ENCODE measurements at places on chromosomes 2 and 18.
A peak's percentile ranks its signal among the peaks of the same experiment; 100 is the strongest.

GRCh38 chr18:11260961-11261461, 111.6 kb upstream of the PIEZO2 start:
- DNase-seq = no peak

GRCh38 chr2:201866643-201867473, 60.5 kb downstream of the CDK15 start:
- DNase-seq = no peak

DNA sequence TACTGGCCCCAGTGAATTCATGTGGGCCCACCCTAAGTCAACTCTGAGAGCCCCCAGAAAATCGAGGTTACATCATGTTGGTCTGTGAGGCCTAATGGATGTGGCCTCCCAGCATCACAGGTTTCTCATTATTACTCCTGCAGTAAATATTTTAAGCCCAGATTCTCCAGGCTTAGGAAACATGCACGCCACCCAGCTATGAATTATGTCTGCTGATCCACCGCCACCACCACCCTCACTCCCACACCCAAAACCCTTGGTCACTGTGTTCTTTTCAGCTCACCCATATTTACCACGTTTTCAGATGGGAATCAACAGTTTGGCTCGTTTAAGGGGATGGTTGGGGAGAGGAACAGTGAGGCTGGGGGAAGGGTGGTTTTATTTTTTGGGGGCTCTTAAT, 128.6 kb downstream of the NCK2 start:
- peak; percentile 45 for DNase-seq

DNA sequence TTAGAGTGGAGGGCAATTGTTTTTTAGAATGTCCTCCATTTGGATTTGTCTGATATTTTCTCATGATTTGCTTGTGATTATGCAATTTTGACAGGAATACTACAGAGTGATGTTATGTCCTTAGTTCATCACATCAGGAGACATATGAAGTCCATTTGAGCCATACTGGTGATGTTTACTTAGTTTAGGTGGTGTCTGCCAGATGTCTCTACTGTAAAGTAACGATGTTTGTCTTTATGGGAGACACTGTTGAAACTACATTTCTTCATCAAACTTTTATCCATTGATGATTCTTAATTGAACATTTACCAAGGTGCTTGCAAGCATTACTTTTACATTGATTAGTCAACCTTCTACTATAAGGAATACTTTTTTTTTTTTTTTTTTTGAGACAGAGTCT, 4.9 kb upstream of the SNORC start:
- no peak for DNase-seq

DNA sequence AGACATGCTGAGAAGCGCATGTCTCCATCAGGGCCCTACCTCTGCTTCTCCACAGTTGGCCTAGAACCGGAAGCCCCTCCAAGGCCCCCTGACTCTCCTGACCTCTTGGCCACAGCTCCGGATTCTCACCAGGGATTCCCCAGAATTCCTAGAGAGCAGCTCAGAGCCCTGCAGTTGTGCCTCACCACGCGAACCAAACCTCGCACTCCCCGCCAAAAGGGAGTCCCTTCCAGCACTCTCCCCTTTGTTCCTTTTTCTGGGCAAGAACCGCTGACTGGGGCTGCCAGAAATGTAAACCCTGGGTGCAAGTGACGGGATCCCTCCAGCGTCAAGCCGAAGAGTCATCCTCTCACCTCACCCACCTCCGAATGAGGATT, 36.7 kb downstream of the AFF3 start:
- DNase-seq = peak; percentile 13

DNA sequence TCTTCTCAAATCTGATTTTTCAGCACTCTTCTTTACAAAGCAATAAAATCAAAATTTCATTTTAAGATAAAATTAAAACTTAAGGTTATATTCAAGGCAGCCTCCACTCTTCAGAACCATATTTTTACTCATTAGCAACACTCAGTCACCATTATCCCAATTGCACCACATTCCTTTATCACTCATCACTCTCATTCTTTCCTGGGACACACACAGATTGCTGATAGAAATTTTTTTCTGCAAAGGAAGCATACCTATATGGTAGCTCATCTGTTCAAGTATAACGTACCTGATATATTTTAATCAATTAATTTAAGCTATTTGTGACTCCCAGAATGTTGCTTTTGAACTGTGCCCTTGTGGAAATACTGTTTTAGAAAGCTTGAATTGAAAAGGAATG, 1559.3 kb upstream of the ZEB2 start:
- DNase-seq = no peak

DNA sequence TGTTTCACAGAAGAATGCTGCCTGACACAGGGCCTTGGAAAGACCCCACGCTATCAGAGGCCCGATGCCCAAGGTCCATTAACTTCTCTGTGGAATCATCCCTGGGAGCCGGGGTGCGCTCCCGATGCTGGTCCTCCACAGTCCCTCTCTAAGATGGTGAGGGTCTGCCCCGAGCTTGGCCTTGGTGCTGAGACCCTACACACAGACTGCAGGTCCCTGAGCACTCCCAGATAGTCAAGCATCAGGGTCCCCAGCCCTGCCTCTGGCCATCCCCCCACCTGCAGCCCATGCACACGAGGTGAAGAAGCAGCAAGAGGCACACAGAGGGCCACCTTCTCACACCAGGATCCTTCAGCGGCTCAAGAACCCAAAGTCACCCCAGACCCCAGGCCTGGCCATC, 263.3 kb downstream of the MYCN start:
- no peak for DNase-seq

GRCh38 chr2:163778045-163778781, 42.4 kb upstream of the FIGN start:
- no peak for DNase-seq

- peak; percentile 45 for DNase-seq
These were observed 216.3 kb upstream of the DTNA start for GRCh38 chr18:34493566-34494358.

GRCh38 chr18:5571666-5572065, 27.9 kb upstream of the EPB41L3 start:
- no peak for DNase-seq

- DNase-seq = peak; percentile 91
These were observed 31.5 kb downstream of the ACSL3 start for GRCh38 chr2:222892321-222892720.

- DNase-seq = no peak
These were observed 46.0 kb upstream of the FAM110C start for GRCh38 chr2:92326-92725.

DNA sequence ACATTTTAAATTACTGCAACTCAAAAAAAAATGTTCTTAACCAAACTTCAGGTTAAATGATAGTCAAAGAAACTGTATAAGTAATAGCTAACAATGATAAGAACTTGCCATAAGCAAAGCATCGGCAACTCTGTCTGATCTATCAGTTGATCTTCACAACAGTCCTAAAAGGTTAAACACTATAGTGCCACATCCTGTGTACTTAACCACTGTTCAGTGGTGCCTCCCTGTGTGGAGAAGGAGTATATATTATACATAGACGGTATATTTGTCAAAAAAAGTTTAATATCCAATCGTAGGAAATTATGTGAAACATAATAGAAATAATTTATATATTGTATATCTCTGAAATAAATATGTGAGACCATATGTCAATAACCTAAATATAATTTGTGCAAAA, 13.0 kb downstream of the DTNA start:
- DNase-seq = no peak

DNA sequence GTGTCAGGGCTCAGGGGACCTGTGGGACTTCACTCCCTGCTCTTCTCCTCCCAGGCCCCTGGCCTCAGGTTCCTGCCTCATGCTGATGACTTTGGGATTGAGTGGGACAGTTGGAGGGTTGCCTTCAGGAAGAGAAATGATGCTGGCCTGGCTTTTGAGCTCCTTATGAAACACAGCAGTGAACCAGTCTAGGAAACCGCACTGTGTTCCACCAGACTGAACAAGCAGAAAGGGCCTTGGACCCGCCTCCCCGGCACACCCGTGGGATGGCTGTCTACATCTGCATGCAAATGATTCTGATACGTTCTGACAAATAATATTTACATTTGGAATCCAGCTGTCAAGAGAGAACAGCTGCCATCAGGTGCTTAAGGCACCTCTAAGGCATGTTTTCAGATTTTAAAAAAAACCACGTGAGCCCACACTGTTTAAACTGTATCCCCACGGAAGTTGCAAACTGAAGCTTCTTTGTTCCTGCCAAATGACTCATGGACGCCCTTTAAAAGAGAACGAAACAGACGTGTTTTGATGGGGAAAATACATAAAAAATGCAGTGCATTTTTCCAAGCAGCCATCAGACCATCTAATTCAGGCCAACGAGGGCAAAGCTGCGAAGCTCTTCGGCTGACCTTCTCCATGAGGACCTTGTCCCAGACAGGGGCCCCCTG, 27.6 kb upstream of the ASAP2 start:
- no peak for DNase-seq

DNA sequence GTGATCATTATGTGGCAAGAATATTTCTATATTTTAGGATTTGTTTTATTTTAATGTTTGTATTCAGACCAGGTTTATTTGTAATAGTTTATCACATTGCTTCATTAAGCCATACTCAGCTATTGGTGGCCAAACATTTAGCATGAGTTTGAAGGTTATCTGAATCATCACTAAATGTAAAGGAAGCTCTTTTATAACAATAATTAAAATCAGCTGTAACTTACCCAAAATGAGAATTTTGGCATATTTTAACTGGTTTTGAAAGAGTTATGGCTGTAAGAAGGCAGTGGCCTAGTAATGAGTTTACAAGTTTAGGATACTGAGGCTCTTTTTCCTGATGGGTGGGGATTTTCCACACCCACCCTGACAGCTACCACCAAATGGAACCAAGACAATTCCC, 177.8 kb downstream of the EN1 start:
- no peak for DNase-seq

DNA sequence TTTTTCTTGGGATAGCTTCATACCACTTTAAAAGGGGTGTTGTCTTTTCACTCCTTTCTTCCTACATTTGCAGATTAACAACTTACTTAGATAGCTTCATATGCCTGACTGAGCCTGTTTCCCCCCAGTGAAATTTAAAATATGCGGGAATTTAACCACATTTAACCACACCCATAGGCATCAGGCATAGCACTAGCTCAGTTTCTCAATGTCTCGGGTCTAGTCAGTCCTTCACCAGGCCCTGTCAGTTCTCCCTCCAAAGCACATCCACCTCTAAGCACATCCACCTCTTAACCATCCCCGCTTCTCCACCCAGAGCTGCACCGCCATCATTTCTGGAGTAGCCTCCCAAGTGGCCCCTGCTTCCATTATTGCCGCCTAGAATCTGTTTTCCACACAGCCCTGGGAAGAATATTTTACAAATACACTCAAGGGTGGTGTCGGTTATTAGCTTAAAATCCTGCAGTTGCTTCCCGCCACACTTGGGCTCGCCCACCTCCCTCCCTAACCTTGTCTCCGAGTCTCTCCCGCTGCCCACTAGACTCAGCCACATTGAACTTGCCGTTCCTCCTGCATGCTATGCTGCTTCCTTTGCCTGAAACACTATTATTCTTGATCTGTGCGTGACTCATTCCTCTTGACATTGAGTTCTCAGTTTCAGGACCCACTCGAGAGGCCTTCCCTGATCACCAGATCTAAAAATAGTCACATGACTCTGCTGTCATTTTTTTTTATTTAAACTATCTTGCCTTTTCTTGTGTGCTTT, 68.3 kb downstream of the SPTBN1 start:
- peak; percentile 90 for DNase-seq

DNA sequence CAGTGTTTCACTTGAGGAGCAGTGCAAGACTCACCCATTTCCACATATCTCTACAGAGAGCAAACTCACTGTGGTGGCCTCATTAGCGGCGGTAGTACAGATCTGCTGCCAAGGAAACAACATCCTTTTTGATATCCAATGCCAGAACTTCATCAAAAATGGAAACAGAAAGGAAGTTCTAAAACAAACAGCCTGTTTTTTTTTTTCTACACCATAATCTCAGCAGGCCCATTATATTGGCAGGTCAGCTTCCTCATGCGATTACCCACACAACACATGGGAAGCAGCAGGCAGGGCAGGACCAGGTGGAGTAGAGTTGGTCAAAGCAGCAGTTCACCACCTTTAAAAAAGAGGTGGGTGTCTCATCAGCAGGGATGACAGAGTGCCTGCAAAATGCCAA, 678.9 kb upstream of the CELF4 start:
- DNase-seq = no peak

DNA sequence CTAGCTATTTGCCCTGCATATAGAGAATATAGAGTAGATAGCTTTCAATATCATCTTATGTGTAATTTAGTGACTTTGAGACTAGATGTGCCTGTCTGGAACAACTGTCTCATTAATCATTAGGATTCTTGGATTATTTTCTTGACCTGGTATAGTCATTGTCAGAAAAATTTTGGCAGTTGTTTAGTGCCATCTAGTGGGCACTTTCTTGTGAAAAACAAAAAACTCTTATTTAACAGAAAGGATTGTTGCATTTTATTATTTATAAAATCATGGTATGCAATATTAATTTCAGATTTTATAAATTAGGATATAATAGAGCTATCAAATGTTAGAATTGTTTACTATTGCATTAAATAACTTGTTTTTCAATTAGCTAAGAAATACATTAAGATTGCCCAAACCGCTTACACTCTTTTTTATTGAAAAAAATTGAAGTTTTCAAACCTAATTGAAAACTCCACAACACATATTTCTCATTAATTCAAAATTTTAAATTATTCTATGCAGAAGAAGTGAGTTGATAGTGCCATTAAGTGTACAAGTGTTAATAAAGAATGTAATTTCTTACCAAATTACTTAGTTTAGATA, 80.3 kb downstream of the DYNAP start:
- peak; percentile 50 for DNase-seq

DNA sequence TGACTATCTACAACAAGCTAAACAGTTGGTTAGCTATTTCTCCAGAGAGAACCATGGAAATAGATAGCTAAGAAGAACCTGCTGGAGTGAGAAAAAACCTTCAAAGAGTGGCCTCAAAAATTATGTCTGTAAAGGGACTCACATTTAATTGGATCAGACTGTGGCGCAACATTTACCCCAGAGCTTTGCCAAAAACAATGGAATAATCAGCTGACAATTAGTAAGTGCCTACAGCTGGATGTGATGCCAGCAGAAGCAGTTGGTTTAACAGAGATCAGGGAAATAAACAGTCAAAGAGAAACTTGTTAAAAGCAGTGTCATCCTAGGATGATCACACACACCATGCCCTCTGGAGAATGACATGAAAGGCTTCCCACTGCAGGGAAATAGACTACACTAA, 310.7 kb downstream of the CLIP4 start:
- DNase-seq = peak; percentile 19

DNA sequence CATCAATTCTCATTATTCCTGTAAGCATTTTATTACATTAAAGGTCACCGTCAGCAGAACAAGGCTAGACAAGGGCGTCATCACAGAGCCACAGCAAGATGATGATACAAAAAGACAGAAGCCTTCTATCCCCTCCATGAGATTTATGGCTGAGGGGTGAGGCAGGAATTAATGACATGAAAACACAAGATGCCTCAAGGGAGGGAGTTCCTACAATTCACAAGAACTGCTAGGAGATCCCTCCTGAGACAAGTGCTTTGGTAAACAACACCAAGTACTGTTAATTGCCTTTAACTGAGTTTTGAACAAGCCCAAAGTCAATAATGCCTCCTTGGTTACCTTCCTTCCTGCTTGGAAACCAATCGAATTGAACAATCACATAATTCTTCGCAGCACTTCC, 14.1 kb downstream of the ADD2 start:
- no peak for DNase-seq

Data from suppressor macrophage treated with lipopolysaccharide for 1 hour (primary cell).